Adrenal gland (tissue), 19 donors: ENCODE measurements at places on chromosomes 13 and 19. TPM values are rescaled to one million over a fixed set of nuclear protein-coding genes. Genes with fewer than 3 reads are reported as not detected.
A peak's percentile ranks its signal among the peaks of the same experiment; 100 is the strongest.

CCDC70 gene
- polyA plus RNA-seq, result not detected

LIM2 gene
- not detected for polyA plus RNA-seq

SIAH3 gene
- 0.38 TPM for polyA plus RNA-seq

KLF1 gene
- not detected for polyA plus RNA-seq

- DNase-seq, result no peak
These were observed 1.2 kb upstream of the F10 start for GRCh38 chr13:113121183-113121927.

DNA sequence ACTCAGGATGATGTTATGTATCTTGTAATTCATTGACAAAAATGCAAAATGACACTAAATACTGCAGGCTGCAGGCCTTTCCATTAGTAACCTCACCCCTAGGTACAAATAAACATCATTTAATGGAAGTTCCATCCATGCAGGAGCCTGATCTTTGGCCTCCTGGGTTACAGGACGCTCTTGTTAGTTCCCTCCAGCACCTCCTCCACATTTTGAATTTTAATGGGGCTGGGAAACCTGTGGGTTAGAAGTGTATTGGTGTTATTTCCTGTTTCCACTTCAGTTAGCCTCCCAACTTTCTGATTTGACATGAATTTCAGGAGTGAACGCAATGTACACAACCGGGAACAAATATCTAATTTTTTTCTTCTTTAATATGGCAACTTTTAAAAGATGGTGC, 237.1 kb upstream of the ARGLU1 start:
- DNase-seq, result no peak

DNA sequence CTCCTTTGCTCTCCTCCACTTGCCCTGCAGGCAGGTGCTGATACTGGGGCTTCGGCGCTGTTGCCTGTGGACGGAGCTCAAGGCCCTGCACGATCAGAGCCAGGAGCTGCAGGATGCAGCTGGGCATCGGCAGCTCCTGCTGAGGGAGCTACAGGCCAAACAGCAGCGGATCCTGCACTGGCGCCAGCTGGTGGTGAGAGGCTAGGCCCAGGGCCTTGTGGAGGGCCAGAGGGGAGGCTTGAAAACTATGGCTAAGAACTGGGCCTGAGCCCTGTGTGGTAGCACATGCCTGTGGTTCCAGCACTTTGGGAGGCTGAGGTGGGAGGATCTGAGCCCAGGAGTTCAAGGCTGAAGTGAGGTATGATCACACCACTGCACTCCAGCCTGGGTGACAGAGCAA, 6.3 kb downstream of the HAUS5 start:
- no peak for DNase-seq

- DNase-seq, result no peak
These were observed 1960.8 kb downstream of the OLFM4 start for GRCh38 chr13:54989418-54989817.

DNA sequence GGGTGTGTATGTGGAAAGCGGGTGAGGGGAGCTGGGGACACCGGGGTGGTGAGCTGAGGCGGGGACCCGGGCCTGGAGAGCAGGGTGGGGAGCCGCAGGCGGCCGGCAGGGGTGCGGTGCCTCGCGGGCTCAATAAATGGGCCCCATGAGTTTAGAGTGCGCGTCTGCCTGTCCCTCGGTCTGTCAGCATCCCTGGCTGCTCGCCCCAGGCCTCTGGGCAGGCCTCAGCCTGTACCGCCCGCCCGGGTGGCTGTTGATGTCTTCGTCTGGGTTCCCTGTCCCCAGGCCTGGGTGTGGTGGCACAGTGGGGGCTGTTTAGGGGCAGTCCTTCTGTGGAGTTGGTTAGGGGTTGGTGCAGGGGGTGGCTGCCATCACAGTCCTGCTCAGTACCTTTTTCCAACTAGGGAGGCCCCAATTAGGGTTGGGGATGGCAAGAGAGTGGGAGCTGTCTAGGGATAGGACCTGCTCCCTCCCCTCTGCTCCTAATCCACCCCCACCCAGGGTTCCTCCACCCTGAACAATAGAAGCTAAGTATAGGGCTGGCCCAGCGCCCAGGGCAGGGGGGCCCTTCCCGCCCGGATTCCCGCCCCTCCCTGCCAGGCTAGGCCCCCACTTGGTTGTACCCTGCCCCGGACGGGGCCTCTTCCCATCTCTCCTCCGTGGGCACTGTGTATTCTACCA, 12.2 kb downstream of the CIC start:
- DNase-seq, result peak; percentile 72

DNA sequence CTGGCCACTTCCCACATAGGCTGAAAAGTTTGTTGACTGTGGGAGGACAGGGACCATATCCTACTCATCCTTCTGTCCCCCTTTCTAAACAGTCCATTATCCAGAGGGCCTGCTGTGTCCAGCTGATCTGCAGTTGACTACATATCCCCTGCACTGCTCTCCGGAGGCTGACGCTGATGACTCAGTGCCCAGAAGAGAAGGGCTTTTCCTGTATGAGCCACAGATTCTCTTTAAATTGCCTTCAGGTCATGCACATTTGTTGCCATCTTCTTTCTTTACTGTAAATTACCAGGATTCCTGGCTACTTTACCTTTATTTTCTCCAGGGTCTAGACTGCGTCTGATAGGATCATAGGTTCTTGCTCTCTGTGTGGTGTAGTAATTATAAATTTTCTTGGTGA, 125.2 kb downstream of the LACC1 start:
- DNase-seq, result no peak

DNA sequence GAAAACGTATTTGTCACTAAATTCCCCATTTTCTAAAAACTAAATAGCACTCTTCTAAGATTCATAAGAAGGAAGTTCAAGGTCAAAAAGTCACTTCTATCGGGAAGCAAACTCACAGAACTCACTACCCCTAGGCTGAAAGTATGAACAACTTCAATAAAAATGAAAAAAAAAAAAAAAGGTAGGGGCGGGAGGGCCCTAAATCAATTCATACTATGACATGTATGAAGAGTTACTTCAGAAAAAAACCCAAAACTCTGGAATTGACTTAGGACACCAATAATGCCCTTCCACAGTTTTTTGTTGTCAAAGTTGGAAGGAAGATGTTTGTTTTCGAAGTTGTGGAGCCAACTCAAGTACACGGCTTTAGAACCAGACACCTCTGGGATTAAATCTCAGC, 1.1 kb downstream of the SUCLA2 start:
- DNase-seq, result no peak

DNA sequence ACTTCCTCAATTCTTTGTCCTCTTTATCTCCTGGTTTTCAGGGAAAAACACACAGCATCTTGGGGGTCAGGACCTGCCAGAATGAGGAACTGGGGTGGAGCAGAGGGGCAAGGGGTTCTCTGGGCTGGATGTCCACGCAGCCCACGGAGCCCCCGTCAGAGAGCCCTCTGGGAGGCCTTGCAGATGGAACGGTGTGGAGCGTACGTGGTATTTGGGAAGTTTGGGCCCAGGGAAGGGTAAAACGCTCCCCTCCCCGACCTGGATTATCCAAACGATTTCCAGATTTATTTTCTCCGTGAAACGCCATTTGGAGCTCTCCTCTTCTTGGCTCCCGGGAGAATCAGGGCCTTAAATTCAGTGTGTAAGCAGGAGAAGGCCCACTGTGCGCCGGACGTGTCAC, 51.7 kb upstream of the ZNF536 start:
- DNase-seq, result no peak

GRCh38 chr13:99725644-99726043, 224.4 kb downstream of the TM9SF2 start:
- no peak for DNase-seq

DNA sequence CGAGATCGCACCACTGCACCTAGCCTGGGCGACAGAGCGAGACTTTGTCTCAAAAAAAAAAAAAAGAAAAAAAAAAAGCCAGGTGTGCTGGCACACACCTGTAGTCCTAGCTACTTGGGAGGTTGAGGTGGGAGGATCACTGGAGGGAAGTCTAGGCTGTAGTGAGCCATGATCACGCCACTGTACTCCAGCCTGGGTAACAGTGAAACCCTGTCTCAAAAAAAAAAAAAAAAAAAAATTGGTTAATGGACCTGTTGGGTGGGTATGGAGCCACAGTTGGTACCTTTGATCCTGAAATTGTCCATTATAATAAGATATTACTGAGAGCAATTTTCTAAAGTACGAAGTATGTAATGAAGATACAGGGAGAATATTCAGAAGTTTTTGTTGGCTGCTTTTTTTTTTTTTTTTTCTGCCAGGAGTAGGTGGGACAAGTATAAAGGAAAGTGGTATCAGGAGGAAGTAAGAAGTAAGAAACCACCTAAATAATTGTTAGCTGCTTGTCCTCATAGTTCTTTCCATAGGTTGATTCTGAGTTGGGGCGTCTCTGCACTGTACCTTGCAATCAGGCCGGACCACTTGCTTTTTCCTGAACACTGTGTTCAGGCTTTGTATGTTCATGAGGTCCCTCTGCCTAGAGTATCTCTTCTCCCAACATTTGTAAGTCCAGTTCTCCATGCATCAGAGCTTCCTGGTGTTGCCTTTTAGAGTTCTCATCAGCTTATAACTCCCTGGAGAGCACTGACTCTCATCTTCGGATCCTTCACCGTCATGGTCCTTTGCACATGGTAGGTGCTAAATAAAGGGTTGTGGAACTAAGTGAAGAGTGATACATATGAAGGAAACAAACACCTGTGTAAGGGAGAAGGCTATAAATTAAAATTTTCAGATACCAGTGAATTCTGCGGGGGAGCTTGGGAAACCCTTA, 31.7 kb downstream of the ARHGAP35 start:
- no peak for DNase-seq

- no peak for DNase-seq
These were observed 128.9 kb upstream of the VSTM2B start for GRCh38 chr19:29396925-29397324.

- DNase-seq, result no peak
These were observed 14.9 kb downstream of the C13orf42 start for GRCh38 chr13:51096131-51096530.

GRCh38 chr13:111213964-111214726, 99.0 kb downstream of the ARHGEF7 start:
- DNase-seq, result no peak

DNA sequence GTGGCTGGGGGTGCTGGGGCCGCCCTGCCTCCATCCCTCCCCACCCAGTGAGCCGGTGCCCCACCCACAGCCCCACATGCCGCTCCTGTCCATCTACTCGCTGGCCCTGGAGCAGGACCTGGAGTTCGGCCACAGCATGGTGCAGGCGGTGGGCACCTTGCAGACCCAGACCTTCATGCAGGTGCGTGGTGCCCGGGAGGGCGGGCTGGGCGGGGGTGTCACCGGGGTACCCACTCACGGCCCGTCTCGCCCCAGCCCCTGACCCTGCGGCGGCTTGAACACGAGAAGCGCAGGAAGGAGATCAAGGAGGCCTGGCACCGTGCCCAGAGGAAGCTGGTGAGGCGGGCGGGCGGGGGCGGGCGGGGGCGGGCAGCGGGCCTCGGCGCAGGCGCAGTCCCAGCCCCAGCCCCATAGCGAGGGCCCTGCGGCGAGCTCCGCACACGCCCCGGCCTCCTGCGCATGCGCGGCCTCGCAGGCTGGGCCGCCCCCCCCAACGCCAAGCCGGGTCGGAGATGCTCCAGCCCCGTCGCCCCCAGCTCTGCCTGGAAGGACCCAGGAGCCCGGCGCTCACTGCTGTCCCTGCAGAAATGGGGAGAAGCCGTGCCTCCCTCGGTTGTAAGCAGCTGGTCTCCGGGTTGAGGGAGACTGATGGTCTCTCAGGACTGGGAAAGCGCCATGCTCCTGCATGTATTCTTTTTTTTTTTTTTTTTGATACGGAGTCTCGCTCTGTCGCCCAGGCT, 7.7 kb downstream of the ARHGAP45 start:
- DNase-seq, result peak; percentile 83

DNA sequence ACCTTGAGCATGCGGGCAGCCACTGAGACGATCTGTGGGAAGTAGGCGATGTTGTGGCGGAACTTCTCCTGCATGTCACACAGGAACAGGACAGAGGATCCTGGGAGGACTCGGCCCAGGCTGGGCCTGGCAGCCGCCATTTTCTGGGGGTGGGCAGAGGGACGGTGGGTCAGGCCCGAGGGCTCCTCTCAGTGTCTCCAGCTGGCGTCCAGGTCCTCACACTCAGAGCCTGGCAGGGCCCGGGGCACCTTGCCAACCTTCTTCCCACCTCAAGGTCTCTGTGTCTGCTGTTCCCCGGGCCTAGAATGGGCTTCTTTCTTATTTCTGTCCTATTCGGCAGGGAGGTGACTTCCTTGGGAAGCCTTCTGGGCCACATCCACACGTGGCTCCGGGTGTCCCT, 5.1 kb downstream of the ISOC2 start:
- DNase-seq, result peak; percentile 71
